ENCODE measurements at places on chromosomes 5 and 9.

GRCh38 chr9:75845806-75846205, 44.7 kb upstream of the PCSK5 start:
- DNase-seq = no peak

DNA sequence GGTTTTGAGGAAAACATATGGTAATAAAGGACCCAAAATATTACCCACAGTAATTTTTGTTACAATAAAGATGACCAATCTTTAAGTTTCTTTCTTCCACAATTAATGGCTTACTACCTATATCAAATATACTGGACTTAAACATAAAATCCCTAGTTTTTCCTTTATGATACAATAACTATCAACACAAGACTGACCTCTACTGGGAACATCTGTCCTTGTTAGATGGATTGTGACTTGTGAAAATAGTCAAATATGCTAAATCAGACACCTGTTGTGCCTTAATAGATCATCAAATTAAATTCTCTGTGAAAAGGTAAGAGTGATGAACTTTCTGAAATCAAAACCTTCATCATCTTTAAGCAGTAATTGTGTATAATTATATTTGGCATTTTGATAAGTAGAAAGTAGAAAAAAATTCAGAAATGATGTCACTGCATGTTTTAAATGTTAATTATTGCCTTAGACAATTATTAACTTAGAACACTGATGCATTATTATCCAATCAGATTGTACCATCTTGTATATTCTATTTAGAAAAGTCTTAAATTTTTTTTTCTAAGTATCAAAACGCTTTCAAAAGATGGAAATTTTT, 113.6 kb downstream of the DEPDC1B start:
- DNase-seq = no peak

- DNase-seq = no peak
Measured at GRCh38 chr5:10611290-10611689, 47.4 kb downstream of the ANKRD33B start.

DNA sequence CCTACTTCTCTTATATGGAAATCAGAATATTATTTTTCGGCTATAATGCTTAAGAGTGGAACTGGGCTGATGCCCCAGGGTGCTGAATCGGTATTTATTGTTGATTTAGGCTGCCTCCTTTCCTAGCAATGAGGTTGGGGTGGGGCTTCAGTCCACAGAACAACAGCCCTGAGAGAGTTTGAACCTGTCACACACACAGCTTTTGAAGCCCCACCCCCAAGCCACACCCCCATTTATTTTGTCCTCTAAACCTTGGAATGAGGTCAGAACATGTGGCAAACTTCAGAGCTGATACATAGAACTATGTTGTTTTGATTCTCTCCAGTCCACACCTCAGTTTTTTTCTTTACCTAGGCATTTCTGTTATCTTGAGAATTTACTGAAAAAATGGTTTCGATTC, 51.7 kb upstream of the CAMK4 start:
- DNase-seq = no peak

DNA sequence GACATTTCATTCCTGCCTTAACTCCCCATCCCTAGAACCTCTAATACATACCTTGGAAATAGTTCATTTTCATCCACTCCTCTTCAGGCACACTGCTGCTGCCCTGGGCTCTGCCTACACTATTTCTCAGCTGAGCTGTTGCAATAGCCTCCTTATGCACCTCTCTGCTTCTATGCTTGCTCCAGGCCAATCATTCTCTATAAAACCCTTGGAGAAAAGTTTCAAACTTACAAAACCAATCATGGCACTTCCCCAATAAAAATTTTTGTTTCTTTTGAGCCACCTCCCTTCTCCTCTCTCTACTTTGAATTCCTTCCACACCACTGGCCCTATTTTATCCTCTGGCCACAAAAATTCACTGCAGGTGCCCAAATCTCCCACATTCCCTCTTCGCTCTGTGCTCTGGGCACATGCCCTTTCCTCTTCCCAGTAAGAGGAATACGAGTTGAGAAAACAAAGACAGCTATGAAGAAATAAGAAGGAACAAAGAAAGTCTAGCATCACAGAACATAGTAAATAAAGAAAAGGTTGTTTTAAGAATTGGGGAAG, 301.4 kb downstream of the ELAVL2 start:
- DNase-seq = no peak

DNA sequence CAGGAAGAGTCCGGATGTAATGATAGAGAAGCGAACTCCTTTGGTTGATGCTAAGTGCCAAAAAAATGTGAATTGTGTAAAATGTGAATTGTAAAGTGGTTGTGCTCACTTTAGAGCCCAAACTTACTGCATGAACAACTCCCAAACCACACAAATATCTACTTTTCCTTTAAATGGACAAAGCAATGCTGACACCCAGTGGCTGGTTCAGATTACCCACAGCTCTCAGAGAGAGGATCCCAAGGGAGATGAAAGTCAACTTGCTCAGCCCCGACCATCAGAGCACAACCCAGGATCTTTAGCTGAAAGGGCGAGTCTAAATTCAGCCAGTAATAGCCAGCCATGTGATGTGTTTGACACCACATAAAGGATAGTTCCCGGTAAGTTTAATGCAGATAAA, 133.7 kb downstream of the NMUR2 start:
- DNase-seq = peak; percentile 35

DNA sequence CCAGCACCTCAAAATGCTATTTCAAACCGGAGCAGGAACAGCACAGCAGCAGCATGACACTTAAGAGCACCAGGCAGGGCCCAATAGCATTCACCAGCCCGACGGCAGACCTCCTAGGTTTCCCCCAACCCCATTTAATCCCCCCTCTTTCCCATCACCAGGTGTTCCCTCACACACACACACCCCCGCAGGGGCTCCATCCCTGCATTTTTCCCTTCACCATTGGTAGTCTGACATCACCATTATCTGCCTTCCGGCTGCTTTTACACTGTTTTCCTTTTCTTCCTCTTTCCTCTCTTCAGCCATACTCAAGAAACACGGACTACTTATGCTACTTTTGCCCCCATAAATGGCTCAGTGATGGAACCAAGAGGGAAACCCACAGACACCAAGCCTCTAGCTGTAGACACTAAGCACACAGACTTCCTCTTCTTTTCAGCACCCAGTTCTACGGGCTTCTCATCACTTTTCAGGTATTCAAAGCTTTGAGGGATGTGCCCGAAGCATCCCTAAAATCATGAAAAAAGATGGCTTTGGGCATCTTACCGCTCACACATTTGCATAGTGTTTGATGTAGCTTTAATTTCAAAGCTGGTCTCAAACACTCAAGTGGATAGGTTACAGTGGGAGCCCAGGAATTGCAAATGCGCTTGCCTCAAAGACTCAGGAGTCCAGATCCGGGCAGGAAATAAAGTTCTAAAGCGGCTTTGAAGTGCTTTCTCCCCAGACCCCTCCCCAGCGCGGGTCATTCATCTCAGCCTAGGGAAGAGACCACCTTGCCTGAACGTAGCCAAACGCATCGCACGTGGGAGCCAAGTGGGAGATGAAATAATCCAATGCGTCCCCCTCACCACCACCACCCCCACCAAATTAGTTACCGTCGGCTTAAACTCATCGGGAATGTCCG, 141.5 kb downstream of the TSSK1B start:
- no peak for DNase-seq

DNA sequence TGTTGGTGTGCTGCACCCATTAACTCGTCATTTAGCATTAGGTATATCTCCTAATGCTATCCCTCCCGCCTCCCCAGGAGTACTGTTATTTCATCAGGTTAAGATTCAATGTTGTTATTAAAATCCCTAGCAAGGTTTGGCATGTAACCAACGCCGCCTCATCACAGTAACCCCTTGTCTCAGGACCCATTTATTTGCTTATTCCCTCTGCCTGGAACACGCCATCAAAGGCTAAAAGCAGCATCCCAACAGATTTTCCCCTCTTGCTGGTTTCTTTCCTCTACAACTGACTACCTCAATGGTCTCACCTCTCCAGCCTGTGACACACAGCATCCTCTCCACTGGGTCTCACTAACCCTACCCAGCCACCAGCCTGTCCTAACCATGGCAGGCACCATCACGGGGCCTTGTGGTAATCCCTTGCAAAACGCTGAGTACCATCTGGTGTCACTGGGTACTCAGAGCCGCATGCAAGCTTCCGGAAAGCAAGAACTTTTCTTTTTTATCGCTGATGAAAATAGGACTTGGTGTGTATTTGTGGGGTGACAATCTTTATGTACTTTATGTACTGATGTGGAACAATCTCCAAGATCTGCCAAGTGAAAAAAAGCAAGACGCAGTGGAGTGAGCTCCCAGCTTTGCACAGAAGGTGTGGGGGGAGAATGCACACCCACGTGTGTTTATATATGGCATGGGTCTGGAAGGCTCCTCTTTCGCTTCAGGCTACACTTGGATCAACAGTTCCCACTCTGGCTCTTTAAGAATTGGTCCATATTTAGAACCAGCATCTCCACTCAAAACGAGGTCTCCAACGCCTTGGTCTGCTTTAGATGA, 6.1 kb downstream of the RPS14 start:
- no peak for DNase-seq

DNA sequence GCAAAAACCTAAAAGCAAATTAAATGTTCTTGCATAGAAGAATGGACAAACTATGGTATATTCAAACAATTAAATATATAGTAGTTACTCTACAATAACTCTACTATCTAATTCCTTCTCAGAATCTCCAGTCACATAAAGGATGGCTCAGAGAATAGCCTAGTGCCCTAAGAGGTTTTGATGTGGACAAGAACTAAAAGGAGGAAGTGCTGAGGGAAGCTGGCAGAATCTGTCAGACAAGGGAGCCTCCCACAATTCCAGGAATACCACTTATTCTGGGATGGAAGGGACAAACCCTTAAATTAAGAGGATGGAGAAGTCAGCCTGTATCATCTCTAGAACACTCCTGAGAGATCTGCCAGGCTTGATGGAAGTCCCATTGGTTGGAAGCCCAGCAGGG, 30.4 kb downstream of the TNFSF8 start:
- no peak for DNase-seq

All from NCI-H2081 (cell line).